ENCODE measurements at places on chromosomes 4 and X.

- no peak for ATAC-seq
Observed at GRCh38 chr4:139227729-139228404, 50.8 kb upstream of the ELF2 start.

GRCh38 chr4:162010362-162010761 is 153.4 kb downstream of the FSTL5 start:
- no peak for ATAC-seq

GRCh38 chr4:11616856-11617255 is 188.2 kb upstream of the HS3ST1 start:
- ATAC-seq = no peak

DNA sequence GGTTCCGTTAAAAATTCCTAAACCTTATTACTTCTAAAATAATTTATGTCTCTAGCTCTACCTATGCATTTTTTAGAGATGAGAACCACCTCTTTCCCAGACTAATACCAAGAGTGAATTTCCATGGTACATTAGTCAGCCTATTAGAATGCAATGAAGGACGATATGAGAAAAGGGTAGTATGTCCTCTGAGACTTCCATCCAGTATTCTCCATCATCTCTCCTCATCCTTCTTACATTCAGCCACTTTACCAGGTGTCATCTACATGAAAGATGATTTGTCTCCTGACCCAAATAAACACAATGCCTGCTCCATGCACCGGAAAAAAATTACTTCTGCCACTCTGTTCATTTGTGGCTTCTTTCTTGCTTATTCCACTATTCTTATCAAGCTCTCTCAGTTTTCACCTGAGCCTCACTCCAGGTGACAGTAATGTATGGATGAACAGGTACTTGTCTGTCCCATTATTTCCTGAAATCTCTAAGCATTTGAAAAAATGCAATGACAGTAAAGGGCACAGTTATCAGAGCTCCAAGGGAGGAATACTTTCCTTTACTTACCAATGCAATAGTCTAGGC is 97.9 kb downstream of the MAB21L2 start:
- no peak for ATAC-seq

DNA sequence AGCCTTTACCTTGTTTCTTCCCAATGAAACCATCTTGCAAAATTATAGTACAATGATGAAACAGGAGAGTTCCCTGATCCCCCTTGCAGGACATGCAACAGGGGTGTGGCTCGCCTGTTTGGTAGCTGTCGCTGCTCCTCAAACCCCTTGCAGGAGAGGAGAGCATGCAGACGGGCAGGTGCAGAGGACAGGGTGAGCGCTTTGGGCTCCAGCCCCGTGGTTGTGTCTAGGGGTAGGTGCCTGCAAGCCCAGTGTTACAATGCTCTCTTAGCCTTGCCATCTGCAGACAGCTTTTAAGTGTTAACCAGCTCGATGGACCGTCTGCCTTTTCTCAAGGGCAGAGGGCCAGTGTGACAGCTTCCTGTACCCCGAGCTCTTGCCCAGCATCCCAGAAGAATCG is 102.0 kb downstream of the TAB3 start:
- no peak for ATAC-seq

DNA sequence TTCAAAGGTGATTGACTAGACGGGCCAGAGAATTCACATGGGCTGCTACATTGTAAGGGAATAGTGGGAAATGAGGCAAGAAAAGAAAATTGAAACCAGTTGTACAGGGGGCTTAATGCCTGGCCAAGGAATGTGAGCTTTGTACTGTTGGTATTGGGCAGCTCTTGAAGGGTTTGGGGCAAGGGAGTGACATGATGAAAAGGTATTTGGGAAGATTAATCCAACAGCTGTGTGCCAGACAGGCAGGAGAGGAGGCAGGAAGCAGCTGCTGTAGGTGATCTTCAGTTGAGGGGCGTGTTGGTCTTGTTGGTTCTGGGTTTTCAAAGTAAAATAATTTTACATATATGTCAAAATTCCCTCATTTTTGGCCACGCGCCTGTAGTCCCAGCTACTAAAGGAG is 384.5 kb upstream of the TENM3 start:
- no peak for ATAC-seq

GRCh38 chrX:23575281-23575680 is 92.0 kb upstream of the PRDX4 start:
- no peak for ATAC-seq

- ATAC-seq = no peak
Observed at GRCh38 chr4:6001680-6002491, 16.3 kb downstream of the C4orf50 start.

DNA sequence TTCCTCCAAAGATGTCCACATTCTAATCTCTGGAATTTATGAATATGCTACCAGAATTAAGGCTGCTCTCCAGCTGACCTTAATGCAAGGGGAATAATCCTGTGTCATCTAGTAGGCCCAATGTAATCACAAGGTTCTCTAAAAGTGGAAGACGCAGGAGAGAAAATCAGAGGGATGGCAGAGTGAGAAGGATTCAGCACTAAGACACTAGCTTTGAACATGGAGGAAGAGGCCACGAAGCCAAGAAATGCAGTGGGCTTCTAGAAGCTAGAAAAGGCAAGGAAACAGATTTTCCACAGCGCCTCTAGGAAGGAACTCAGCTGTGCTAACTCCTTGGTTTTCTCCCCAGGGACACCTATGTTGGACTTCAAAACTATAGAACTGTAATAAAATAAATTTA is 240.7 kb upstream of the TRAM1L1 start:
- no peak for ATAC-seq

GRCh38 chr4:168440442-168441264 is 39.6 kb downstream of the DDX60L start:
- ATAC-seq = no peak

- ATAC-seq = no peak
Observed at GRCh38 chr4:184702114-184702513, 31.8 kb downstream of the CENPU start.

GRCh38 chrX:131308980-131309379 is 19.9 kb upstream of the IGSF1 start:
- no peak for ATAC-seq

DNA sequence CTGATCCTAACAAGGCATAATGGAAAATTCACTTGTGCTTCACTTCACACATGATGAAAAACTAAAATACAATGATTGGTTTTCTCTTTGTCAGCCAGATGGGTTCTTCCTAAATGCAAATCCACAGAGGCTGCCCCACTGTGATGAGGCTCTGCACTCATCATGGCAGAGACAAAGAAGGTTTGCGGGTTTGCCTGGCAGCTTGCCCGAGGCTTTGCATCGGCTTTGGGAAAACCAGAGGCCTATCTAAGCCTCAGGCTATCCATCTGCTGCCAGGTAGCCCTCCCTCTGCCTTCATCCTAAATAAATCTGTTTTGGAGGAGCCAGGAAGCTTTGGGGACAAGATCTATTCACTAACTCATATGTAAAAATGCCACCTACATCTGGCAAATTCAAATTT is 244.2 kb downstream of the PACRGL start:
- ATAC-seq = no peak

GRCh38 chr4:77797239-77797638 is 21.9 kb downstream of the CNOT6L start:
- ATAC-seq = no peak

GRCh38 chr4:177569434-177569833 is 127.2 kb upstream of the AGA start:
- no peak for ATAC-seq

GRCh38 chrX:134418317-134419113 is 41.5 kb upstream of the HPRT1 start:
- ATAC-seq = no peak

GRCh38 chrX:55342533-55343501 is 78.1 kb upstream of the PAGE3 start:
- peak; percentile 13 for ATAC-seq

DNA sequence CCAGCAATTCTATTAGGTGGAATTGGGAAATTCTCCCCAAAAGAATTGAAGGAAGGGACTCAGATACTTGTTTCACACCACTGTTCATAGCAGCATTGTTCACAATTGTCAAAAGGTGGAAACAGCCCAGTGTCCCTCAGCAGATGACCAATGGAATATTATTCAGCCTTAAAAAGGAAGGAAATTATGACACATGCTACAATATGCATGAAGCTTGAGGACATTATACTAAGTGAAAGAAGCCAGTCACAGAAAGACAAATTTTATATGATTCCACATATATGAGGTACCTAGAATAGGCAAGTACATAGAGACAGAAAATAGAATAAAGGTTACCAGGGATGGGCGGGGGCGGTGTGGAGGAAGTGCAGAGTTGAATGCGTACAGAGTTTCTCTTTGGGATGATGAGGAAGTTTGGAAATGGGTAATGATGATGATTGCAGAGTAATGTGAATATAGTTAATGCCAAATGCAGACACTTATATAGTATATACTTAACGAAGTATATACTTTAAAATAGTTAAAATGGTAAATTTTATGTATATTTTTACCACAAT is 29.6 kb downstream of the DOCK11 start:
- no peak for ATAC-seq

DNA sequence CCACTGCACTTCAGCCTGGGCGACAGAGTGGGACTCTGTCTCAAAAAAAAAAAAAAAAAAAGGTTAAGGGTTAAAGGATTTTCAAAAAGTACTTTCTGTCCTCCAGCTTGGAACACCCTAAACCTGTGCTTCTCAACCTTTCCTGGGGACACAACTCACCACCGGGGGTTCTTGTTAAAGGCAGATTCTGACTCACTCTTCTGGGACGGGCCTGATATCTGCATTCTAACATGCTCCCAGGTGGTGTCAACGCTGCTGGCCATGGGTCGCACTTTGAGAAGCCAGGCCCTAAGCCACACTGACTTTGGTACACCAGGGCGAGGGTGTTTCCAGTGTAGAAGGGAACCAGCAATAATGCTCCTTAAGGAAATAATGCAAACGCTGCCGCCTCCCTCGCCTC is 46.1 kb downstream of the AFAP1 start:
- no peak for ATAC-seq

DNA sequence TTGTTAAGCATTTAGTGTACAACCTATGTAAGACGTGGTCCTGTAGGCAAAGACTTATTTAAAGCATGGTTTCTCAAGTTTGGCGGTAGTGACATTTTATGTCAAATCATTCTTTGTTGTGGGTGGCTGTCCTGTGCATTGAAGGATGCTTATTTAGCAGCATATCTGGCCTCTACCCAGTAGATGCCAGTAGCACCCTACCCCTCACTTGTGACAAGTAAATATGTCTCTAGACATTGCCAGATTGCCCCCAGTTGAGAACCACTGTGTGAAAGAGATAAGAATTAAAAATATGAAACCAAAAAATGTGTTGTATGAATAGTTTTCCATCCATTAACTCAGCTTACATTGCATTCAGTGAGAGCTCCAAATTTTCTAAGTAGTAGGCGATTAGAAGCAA is 25.5 kb downstream of the MMAA start:
- no peak for ATAC-seq

- no peak for ATAC-seq
Observed at GRCh38 chr4:126004941-126005340, 690.2 kb downstream of the FAT4 start.

- ATAC-seq = no peak
Observed at GRCh38 chrX:96438803-96439202, 245.8 kb upstream of the DIAPH2 start.

All from activated CD4-positive, CD25-positive, alpha-beta regulatory T cell treated with anti-CD3 and anti-CD28 coated beads, Interleukin-2, amount 50 U/mL, for 24 hours (primary cell).